ENCODE measurements at places on chromosomes 16 and 17.

- no peak for DNase-seq
Observed at GRCh38 chr17:5399767-5400166, 19.7 kb downstream of the NUP88 start.

DNA sequence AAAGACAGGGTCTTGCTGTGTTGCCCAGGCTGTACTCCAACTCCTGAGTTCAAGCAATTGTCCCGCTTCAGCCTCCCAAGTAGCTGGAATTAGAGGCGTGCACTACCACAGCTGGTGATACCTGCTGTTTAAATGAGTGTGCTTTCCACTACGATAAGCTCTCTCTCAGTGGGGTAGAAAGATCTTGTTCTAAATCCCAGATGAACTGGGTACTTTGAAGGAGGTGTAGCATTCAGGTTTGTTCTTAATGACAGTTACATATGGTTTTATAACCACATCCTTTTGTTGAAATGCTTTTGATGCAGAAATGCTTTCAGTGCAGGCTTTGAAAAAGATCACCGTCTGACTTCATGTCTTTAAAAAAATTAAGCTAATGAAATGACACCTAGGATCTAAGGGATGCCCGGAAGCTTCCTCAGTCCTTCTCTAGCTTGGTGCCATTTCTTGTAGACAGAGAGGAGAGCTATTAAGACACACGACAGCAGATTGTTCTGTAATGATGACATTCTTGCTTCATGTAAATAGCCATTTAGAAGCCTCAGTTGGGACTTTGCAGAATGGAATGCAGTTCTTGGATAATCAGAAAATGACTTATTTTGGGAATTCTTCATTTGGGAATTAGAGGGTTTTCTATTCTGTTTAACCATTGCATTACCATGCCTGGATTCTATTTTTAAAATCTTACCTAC, 19.5 kb downstream of the PMM2 start:
- no peak for DNase-seq

DNA sequence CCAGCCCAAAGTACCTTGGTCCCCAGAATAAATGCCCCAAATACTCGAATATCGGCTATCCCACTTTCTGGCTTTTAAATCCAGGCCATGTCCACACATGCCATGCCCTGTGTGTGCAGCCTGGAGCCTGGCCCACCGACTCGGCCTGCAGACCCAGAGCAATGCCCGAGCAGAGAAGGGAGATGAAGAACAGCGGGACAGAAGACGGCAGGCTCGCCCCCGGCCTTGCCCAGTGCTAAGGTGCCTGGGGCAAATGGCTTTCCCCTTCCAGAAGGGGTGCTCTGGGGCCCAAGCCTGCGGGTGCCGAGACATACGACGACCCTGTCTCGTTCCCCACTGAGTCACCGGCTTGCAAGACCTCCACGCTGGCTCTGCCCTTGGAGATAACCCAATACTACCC, 8.0 kb downstream of the CLUH start:
- no peak for DNase-seq

- peak; percentile 27 for DNase-seq
Observed at GRCh38 chr16:19071811-19072777, 4.7 kb downstream of the COQ7 start.

DNA sequence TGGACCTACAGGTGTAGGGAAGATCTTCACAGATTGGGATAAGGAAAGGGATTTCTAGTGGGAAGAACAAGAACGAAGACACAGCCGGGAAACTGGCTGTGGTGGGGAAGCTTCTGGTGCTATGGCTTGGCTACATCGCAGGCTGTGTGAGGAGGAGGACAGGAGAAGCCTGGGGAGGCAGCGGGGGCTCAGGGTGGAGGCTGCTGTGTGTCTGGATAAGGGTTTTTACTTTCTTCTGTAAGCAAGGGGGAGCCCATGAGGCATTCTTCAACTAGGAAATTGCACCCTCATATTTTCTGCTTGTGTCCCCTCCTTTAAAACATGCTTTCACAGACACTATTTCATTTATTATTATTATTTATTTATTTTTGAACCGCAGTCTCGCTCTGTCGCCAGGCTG, 2.9 kb upstream of the RHBDF2 start:
- no peak for DNase-seq

- no peak for DNase-seq
Observed at GRCh38 chr16:49494891-49495566, 121.4 kb downstream of the C16orf78 start.

DNA sequence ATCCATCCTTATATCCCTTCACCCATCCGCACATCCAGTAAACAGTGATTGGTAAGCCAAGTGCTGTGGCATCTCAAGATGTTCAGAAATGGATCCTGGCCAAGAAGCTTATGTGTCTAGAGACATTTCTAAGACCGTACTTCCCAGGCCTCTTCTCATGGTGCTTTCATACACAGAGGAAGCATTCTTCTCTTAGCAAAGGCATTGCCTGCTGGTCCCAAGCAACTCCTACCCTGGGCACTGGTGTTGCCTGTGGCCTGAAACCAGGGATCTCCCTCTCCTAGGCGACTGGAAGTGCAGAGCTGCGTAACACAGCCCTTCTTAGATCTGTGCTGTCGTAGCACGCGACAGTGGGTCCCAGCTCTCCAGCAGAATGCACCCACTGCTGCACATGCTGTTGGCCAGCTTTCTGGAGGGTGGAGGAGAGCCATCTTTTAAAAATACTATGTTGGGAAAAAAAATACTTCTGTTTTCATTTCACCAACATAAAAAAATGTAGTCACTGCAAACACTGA, 182.9 kb downstream of the CCDC182 start:
- no peak for DNase-seq

DNA sequence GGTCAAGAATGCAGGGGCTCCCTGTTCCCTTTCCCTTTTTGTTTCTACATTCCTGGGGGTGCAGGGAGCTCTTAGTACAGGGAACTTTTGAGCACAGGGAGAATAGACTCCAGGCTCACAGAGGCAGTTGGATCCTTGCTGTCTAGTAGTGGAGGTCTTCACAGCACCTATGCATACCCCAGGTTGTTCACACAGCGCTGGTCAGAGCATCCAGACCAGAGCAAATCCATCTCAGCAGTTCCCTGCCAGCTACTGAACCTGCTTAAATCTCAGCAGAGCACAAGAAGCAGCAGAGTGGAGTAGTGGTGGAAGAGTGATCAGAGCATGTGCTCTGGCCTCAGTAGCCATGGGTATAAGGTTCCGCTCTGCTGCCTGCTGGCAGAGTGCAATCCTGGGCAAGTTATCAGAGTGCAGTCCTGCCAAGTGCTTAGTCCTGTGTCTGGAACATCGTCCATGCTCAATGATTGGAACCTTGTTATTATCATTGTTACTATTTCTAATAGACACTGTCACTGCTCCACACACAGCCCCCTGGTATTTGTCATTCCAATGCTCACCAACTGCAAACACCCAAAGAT, 220.4 kb downstream of the CBLN1 start:
- DNase-seq = no peak

DNA sequence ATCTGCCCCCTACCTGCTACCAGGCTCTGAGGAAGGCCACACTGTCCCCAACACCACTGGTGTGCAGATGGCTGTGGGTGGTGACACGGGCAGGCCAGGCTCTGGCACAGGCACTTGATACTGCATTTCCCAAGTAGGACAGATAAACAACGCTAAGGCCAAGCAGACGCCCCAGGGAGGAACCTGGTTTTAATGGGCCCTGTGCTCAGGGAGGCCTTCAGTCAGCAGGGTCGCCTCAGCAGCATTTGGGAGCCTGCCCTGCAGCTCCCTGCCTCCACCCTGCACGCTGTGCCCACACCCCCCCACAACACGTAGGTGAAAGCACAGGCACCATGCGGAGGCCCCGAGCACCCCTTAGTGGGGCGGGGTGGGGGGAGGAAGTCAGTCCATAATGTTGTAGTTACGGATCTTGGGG, 3.3 kb upstream of the FASN start:
- no peak for DNase-seq

DNA sequence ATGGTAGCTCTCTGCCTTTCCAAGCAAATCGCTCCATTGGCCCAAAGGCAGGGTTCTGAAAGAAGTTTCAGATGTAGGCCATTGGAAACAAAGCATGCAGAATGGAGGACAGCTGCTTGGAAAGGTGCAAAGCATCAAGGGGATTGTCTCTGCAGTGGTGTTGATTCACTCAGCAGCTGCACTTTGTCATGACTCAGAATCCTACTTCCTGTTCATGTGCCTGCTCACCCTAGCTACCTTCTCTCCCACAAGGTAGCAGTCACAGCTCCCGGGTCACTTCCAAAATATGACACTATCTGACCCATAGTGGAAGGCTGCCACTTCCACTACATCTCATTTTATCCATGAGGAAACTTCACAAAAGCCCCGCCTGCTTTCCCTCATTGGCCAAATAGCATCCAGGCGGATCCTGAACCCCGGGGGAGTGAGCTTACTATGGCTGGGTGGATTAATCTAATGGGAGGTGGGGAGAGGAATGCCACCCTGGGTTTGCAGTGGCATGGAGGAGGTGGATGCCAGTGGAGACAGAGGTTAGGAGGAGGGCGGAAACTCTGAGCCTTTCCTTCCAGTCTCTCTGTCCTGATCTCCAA, 74.7 kb upstream of the NKD1 start:
- DNase-seq = peak; percentile 13

GRCh38 chr16:19689342-19689741, 28.7 kb downstream of the KNOP1 start:
- no peak for DNase-seq

- no peak for DNase-seq
Observed at GRCh38 chr17:44777394-44778348, 18.9 kb downstream of the ADAM11 start.

DNA sequence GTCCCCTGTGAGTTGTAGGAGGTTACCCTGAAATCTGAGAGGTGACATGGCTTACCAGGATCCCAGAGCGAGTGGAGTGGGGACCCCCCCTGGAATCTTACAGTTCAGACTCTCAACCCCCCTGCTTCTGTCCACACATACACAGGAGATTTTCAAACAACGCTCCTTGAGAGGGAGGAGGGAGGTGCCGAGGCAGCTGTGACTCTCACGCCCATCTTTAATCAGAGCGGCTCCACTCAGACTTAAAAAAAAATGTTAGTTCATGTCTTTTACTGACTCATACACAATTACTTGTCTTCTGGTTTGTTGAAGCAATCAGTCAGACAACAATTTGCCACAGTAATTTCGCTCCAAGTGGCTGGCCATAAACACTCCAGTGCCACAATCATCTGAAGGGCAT, 15.4 kb upstream of the TMEM220 start:
- no peak for DNase-seq

GRCh38 chr16:12802661-12803060, 1.0 kb downstream of the CPPED1 start:
- DNase-seq = no peak

- no peak for DNase-seq
Observed at GRCh38 chr16:74307383-74307782, 10.8 kb downstream of the PSMD7 start.

GRCh38 chr17:2068031-2068518, 13.2 kb downstream of the HIC1 start:
- no peak for DNase-seq

GRCh38 chr17:76909971-76910760, 42.0 kb downstream of the MGAT5B start:
- peak; percentile 7 for DNase-seq

DNA sequence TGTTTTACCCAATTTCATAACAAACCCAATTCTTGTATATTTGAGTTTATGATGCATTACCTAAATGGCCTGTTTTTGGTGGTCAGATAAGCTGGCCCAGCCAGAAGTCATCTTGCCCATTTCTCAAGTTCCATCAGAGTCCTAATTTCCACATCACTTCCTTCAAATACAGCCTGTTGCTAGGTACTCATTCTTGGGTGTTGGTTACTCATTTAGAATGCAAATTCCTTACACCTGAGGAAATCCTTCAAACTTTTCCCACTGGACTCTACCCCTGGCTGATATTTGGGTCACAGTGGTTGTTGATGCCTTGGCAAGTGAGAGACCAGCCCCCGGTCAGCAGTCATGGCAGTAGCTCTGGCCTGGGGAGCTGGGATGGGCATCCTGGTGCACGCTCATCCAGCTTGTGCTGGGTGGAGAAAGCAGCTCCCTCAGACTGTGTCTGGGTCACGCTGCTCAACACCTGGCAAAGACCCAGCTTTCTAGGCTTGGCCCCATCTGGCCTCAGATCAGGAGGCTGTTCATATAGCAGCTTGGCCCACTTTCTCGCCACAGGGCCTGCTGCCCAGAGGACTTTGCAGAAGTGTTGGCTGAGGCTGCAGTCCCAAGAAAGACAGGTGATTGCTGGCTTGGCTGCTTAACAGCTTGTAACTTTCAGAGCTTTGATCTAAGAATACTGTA, 25.8 kb downstream of the WSB1 start:
- no peak for DNase-seq

GRCh38 chr16:14302031-14302398, 230.9 kb downstream of the MRTFB start:
- DNase-seq = peak; percentile 65

DNA sequence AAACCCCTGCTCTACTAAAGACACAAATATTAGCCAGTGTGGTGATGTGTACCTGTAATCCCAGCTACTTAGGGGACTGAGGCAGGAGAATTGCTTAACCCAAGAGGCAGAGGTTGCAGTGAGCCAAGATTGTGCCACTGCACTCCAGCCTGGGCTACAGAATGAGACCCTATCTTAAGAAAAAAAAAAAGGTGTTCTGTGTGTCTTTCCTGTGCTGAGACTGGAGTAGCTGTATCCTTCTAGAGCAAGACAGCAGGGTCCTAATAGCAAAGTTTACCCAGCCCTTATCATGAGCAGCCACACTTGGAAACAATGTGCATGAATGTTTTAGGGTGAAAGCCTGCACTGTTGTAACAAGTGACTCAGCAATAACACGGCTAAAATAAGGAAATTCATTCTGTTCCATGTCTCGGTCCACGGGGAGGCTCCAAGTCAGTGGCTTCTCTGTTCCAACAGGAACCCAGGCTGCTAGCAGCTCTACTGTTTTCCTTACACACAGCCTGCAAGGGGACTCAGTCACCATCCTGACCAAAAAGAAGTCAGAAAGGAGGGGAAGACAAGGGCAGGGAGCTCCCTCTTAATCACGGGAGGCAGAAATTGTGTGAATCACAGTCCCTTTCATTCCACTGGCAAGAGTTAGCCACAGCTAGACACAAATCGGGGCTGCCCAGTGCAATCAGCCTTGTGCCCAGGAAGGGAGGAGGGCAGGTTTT, 7.1 kb upstream of the SLC5A11 start:
- DNase-seq = peak; percentile 48

- DNase-seq = no peak
Observed at GRCh38 chr17:416293-417206, 63.9 kb upstream of the RPH3AL start.

GRCh38 chr16:68992521-68992920, 112.9 kb upstream of the HAS3 start:
- DNase-seq = peak; percentile 82

DNA sequence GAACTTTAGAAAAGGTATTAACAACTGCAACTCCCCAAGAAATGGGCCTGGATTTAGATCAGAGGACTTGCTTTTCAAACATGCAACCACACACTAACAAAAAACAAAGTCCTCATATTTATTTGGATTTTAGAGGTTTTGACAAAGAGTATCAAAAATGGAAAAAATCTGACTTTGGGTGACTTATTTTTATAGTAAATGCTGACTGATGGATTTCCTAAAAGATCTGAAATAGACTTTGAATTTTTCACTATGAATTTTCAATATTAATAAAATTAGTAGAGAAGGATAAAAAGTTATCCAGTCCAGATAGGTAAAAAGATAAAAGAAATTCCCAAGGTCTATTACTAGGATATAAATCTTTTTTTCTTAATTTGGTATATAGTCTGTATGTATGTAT, 253.5 kb downstream of the KCNJ2 start:
- no peak for DNase-seq

GRCh38 chr17:55448681-55449080, 27.0 kb upstream of the MMD start:
- DNase-seq = no peak

Data from RCC 7860 (cell line).